ENCODE measurements at places on chromosomes 12 and 14. TPM values are rescaled to one million over a fixed set of nuclear protein-coding genes. Genes with fewer than 3 reads are reported as not detected.

GZMH gene
- 4.7 TPM for total RNA-seq

EML1 gene
- total RNA-seq, result 4.6 TPM

C12orf54 gene
- total RNA-seq, result not detected

KRT2 gene
- total RNA-seq, result not detected

NEDD8 gene
- total RNA-seq, result 122 TPM

LTBP2 gene
- total RNA-seq, result 10.7 TPM

ADAMTS20 gene
- total RNA-seq, result not detected

TIGAR gene
- total RNA-seq, result 12.6 TPM

TSPAN19 gene
- total RNA-seq, result 0.32 TPM

ALG10 gene
- total RNA-seq, result 14.8 TPM

C12orf42 gene
- 17.4 TPM for total RNA-seq
